ENCODE measurements at places on chromosomes 13 and 19. TPM values are rescaled to one million over a fixed set of nuclear protein-coding genes. Genes with fewer than 3 reads are reported as not detected.

The NLRP5 gene
- not detected for total RNA-seq

The CPT1C gene
- 21.2 TPM for total RNA-seq

The PTPRS gene
- total RNA-seq = 181 TPM

The ZNF681 gene
- 1.3 TPM for total RNA-seq

The PRODH2 gene
- total RNA-seq = 0.17 TPM

The ADAMTSL5 gene
- not detected for total RNA-seq

The PRRG2 gene
- total RNA-seq = 9.5 TPM

The ZNF534 gene
- total RNA-seq = not detected

The FXYD7 gene
- total RNA-seq = not detected

The TRPC4 gene
- 2.3 TPM for total RNA-seq

The GSX1 gene
- not detected for total RNA-seq

All from Caki2 (cell line).